ENCODE measurements at places on chromosomes 6 and 20.

GRCh38 chr6:113944701-113945100 is 26.2 kb downstream of the HDAC2 start:
- DNase-seq, result no peak

- peak; percentile 35 for DNase-seq
Measured at GRCh38 chr20:3420211-3420707, 12.8 kb upstream of the DNAAF9 start.

DNA sequence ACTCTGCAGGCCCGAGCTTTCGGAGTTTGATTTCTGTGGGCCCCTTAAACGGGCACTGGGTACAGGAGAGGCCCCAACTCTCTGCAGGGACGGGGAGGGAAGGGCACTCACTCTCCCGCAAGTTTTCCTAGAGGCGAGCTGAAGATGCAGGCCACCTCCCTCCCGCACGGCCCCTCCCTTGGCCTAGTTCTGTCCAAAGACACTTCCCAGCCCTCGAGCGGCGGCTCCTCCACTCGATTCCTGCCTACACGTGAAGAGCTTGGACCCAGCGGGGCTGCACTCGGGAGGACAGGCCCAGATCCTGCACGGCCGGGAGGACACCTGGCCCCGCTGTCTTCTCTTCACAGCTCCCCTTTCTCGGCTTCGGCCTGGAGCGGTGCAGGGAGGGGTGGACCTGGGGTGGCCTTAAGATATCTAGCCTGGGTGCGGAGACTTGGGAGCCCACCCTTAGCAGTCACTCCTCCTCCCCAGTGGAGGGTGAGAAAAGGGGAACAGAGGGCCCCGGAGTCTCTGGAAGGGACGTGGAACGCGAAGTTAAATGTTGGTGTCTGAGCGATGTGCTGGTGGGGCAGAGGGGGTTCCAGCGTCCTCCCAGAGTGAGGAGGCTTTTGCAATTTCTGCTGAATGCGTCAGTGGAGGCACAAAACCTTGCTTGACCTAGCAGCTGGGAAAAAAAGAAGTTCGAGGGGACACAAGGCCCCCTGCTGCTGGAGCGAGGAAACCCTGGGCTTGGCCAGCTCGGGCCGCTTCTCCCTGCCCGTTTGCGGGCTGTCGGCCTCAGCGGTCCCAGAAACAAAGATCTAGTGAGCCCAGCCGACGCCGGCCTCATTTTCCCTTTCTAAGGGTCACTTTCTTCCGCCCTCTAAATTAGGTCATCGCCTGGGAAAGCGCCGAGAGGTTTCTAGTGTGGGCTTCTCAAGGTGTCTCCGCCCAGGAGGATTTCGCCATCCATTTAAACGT is 4.9 kb downstream of the OLIG3 start:
- DNase-seq, result no peak

DNA sequence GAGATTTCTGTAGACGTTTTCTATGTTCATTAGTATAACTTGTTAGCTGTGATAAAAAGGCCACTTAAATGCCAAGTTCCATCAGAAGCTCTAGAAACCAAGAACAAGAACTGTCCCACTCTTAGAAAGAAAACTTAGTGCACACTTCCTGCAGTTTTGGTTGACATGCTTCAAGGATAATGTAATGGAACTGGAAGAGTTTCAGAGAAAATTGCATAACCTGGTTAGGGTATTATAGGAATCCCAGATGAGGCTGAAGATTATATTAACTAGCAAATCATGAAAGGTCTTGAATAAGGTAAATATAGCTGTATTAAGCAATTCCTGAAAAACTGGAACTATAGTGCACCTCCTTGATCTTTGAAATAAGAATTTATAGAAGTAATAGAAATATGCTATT is 1.8 kb upstream of the PHACTR2 start:
- DNase-seq, result no peak

- DNase-seq, result no peak
Measured at GRCh38 chr6:40719671-40720374, 132.7 kb upstream of the LRFN2 start.

- DNase-seq, result no peak
Measured at GRCh38 chr6:165664559-165665383, 1.7 kb upstream of the PDE10A start.

- no peak for DNase-seq
Measured at GRCh38 chr20:33785503-33785902, 25.6 kb upstream of the CHMP4B start.

DNA sequence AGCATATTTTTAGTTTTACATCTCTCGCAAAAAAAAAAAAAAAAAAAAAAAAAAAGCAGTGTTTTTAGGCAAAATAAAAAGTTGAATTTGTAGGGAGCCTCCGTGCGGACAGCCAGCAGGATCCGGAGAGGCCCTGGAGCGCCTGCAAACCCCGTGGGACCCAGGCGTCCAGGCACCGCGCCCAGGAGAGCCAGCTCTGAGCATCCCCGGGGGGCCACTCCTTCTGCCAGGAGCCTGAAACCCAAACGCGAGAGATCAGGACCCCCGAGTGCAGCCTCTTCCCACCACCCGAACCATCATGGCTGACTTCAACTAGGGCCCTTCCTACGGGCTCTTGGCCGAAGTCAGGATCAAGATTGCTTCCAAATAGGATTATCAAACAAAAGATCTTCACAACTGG is 54.1 kb upstream of the LY86 start:
- DNase-seq, result no peak

GRCh38 chr6:1111361-1111760 is 200.5 kb upstream of the FOXQ1 start:
- DNase-seq, result no peak

- DNase-seq, result no peak
Measured at GRCh38 chr20:39795401-39796272, 833.5 kb downstream of the DHX35 start.

DNA sequence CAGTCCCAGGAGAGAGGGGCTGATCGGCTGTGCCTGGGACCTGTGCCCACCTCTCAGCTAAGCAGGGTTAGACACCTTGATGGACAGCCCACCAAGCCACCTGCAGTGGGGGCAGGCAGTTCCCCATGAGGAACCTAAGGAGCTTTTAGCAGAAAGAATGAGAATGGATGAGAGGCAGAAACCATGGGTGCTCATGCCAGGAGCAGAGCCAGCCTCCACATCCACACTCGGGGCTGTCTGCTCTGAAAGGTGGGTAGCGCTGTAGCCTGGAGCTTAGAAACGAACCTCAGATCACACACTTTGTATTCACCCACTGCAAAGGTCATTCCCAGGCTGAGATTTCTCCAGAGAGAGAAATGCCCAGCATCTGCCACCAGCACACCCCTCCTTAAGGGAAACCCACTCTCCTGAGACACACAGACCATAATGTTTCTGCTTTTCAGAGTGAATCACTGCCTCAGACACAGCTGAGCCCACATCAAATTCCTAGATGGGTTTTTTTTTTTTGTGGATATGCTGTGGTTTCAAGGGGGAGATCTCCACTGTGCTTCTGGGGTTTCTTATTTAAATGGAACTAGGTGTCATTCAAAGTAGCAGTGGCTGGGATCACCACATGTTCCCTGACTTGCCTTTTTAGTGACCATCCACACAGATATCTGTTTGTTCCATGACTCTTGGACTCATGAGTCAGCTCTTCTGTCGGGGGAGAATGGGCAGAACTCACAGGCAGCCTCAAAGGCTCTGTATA is 218.9 kb downstream of the EYA2 start:
- no peak for DNase-seq

DNA sequence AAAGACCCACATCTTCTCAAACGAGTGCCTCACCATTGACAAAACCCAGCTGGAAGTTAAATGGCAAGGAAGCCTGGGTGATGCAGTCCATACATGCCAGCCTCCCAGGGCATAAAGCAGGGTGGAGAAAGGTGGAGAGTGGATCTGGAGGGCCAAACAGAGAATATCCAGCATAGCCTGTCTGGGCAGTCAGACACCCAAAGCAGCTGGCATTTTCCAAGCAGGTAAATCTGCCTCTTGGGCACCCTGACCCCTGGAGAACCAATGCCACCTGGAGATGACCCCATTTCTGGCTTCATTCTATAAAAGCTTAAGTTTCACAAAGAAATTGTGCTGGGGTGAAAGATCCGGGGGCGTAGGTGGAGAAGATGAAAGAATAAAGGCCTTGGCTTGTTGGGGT is 5.1 kb upstream of the SRPK1 start:
- no peak for DNase-seq

DNA sequence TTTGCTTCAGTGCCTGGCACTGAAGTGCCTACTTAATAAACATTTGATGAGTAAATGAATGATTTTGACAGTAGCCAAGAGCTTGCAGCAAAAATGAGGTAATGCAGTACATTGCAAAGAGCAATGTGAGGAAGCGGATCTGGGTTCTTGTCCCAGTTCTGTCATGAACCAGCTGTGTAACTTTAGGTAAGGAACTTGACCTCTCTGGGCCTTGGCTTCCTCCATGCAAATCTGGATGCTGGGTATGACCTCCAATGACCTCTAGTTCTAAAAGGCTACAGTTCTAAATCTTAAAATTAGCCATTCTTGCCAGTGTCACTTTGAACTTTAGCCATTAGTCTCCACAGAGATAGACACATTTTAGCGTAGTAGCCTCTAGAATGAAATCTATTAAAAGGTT is 3.6 kb upstream of the SAMD5 start:
- DNase-seq, result no peak

- no peak for DNase-seq
Measured at GRCh38 chr6:113439866-113440265, 417.3 kb upstream of the MARCKS start.

Data from stimulated activated CD4-positive, alpha-beta T cell treated with anti-CD3 and anti-CD28 coated beads, Interleukin-2, amount 100 ng/mL, for 48 hours (primary cell).